ENCODE measurements at places on chromosomes 6 and 20. TPM values are rescaled to one million over a fixed set of nuclear protein-coding genes. Genes with fewer than 3 reads are reported as not detected.

DNA sequence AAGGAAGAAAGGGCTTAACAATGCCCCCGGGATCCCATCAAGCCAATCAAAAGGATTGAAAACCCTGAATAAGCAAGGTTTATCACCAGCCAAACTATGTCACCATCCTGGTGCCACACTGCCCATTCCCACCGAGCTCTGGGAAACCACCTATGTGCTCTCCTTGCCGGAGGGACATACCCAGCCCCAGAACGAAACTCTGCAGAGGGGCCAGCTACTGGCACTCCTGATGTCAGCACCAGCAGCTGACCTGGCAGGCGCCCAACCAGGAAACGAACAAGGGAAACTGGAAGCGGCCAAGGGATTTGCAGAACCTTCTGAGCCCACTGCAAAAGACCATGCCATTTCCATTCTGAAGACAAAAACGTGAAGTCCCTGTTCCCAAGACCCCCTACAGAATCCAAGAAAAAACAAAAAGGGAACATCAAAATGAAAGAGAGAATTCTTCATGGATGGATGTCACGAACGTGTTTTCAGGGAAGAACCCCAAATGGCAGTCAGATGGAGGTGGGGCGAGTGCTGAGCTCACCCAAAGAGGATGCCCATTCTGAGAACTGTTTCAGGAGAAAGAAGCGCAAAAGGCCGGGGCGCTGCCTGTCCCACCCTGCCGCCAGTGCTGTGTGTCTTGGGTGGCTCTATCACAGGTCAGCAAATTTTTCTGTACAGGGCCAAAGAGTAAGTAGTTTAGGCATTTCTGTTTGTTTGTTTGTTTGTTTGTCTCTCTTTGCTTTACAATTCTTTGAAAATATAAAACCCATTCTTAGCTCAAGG, 305.2 kb downstream of the ESR1 start:
- no peak overlapping the region for H3K27ac ChIP-seq
- H3K4me3 ChIP-seq = no peak overlapping the region
- H3K27me3 ChIP-seq = no peaks in the 10 kb centered on the region
- no peak for DNase-seq

DNA sequence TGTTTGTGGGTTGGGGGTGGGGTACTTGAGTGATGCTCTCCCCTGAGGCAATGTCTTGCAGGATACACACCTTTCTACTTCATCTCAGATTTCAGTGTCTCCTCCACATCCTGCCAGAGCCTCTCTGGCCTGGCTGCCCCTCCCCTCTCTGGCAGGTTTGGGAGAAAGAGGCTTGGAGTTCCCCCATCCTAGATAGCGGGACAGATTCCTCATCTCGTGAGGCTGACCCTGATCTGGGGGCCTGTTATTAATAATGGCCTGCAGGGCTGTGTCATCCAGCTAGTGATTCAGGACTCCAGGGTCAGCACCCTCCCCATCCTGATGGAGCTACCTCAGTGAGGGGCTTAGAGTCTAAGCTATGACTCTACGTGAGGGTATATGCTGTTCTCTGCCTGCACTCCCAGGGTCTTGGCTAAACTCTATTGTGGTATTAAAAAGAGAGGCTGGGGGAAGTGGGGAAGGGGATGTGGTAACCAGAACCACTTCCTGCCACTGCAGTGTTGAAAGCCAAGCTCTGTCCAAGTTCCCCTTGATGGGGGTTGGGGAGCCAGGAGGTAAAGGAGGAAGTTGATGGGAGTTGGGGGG, 3.7 kb upstream of the MMP9 start:
- H3K27ac ChIP-seq = peak overlapping the region; percentile 29
- H3K4me1 ChIP-seq = peaks cover 7% of the 10 kb centered on the region
- no peaks in the 10 kb centered on the region for H3K27me3 ChIP-seq
- peak; percentile 86 for DNase-seq
- H3K4me3 ChIP-seq = peak overlapping the region; percentile 53

GRCh38 chr20:17495826-17496225, 35.4 kb downstream of the BFSP1 start:
- H3K36me3 ChIP-seq = no peaks in the 10 kb centered on the region
- H3K27me3 ChIP-seq = no peaks in the 10 kb centered on the region
- H3K4me1 ChIP-seq = no peaks in the 10 kb centered on the region
- no peak overlapping the region for H3K27ac ChIP-seq

USP49 gene
- total RNA-seq = 18.7 TPM

DNA sequence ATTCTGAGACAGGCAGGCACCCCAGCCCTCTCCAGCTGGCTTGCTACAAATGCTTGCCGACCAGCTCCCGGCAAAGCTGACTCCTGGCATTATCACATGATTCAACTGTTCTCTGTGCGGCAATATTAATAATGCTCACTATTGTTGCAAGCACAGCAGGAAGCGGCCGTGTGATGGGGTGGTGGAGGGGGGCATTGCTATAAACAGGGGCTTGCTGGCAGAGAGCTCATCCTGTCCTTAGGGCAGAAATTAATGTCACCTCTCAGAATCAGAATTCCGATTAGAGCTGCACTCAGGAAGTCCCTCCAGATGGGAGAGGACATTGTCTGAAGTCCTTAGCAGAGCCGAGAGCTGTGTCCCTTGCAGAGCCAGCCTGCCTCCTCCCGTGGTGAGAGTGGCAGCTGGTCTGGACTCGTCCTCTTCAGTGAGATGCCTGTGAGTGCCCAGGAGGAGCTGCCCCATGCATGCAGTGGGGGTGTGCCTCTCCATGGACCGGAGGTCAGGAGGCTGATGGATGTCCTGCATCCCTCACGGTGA, 162.5 kb downstream of the CDH4 start:
- DNase-seq = no peak
- H3K4me3 ChIP-seq = no peak overlapping the region
- no peak overlapping the region for H3K27ac ChIP-seq
- no peaks in the 10 kb centered on the region for H3K27me3 ChIP-seq
- H3K4me1 ChIP-seq = no peaks in the 10 kb centered on the region

- no peak overlapping the region for H3K4me3 ChIP-seq
- DNase-seq = no peak
- no peak overlapping the region for H3K27ac ChIP-seq
- H3K27me3 ChIP-seq = no peaks in the 10 kb centered on the region
Observed at GRCh38 chr6:99014061-99014460, 66.3 kb upstream of the FBXL4 start.

DNA sequence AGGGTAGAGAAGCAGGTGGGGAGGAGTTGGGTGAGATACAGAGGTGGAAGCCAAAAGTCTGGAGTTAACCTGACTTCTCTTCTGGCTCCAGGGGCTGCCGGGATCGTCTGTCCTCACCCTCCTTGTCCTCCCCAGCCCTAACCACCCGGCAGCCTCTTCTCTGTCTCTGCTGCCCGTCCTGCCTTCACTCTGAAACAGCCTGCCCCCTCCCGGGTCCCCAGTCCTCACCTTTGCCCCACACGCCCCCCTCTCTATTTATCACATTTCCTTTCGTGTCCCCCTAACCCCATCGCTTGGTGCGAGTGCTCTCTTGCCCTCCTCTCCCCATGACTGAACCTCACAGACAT, 5.7 kb downstream of the RING1 start:
- no peak for DNase-seq
- no peaks in the 10 kb centered on the region for H3K4me1 ChIP-seq
- peak overlapping the region; percentile 75 for H3K4me3 ChIP-seq
- H3K36me3 ChIP-seq = peaks cover 24% of the 10 kb centered on the region

Data from H9 (cell line).